ENCODE measurements at places on chromosomes 12 and 14. TPM values are rescaled to one million over a fixed set of nuclear protein-coding genes. Genes with fewer than 3 reads are reported as not detected.

DNA sequence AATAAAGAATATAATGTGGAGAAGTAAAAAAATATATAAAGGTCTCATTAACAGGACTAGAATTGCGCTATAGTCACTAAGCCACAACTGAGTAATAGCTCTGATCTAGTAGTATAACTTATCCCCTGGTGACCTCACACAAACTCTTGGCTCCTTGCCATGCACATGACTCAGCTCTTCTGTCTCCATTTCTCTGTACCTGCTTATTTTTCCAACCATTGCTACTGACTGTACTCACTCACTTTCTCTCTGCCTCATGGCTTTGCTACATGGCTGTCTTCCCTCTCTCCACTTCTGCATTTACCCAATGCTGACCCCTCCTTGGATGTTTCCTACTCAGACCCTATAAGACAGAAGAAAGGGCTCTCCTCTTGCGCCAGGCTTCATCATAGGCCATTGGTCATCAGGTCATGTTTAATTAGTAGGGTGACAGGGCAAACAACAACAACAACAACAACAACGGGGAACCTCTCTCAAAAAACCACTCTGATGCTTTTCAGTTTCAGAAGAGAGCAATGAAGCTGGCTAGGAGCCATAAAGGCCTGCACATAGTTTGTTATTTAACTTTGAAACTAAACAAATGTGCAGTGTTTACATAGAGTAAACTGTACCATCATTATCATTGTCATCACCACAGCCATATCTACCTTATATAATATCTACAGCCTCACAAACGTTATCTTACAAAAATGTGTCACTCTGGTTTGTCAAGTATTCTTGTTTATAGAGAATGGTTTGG is 25.6 kb upstream of the KRAS start:
- no peak overlapping the region for H3K27ac ChIP-seq
- peak; percentile 33 for DNase-seq
- peaks cover 15% of the 10 kb centered on the region for H3K4me1 ChIP-seq
- H3K27me3 ChIP-seq: no peaks in the 10 kb centered on the region

GRCh38 chr14:75495399-75495798 is 26.9 kb upstream of the BATF start:
- no peak overlapping the region for H3K4me3 ChIP-seq
- no peaks in the 10 kb centered on the region for H3K36me3 ChIP-seq
- peak overlapping the region; percentile 16 for H3K27ac ChIP-seq
- H3K4me1 ChIP-seq: peaks cover 58% of the 10 kb centered on the region
- no peaks in the 10 kb centered on the region for H3K27me3 ChIP-seq

GRCh38 chr14:64612971-64613666 is 63.4 kb downstream of the PPP1R36 start:
- H3K4me3 ChIP-seq: no peak overlapping the region
- H3K27ac ChIP-seq: no peak overlapping the region
- H3K4me1 ChIP-seq: no peaks in the 10 kb centered on the region
- no peak for DNase-seq
- peaks cover 3% of the 10 kb centered on the region for H3K27me3 ChIP-seq

DNA sequence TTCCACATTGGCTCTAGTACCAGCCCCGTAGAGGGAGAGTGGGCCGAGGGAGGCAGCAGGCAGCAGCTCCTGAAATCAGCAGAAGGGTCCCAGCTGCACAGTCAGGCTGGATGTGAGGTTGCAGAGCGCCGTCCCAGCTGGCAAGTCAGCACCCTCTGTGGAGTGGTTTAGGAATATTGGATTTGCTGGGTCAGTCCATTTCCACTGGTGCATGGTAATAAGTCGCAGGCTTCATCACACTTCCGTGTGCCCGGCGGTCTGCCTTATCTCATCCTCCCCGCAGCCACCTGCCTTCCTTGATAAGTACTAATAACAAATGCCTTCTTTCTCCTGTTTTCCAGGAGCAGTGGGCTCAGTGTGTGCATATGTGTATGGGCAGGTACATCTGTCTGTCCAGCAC is 112.9 kb downstream of the TSPAN9 start:
- H3K27ac ChIP-seq: no peak overlapping the region
- H3K36me3 ChIP-seq: no peaks in the 10 kb centered on the region
- peaks cover 4% of the 10 kb centered on the region for H3K27me3 ChIP-seq
- H3K4me1 ChIP-seq: no peaks in the 10 kb centered on the region
- H3K4me3 ChIP-seq: no peak overlapping the region
- DNase-seq: no peak

GRCh38 chr12:68392376-68392775 is 60.2 kb upstream of the MDM1 start:
- H3K36me3 ChIP-seq: peaks cover 7% of the 10 kb centered on the region
- H3K27me3 ChIP-seq: no peaks in the 10 kb centered on the region
- no peak overlapping the region for H3K4me3 ChIP-seq
- no peak overlapping the region for H3K27ac ChIP-seq

DNA sequence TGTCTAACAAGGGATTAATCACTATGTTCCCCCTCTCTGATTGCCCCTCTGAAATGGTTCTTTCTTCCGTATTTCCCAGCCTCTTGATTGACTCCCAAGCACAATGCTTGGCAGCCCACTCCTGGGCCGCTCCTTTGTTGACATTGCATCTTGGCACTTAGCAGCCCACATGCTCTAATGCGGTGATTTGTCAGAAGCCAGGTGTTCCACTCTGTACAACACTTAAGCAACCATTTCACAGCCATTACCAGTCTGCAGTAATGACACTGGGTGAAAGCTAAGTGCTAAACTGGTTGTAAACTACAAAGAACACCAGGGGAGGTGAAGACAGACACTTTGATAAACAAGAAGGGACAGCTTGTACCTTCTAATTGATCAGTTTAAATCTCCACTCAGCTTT is 353.5 kb downstream of the TMEM132D start:
- H3K36me3 ChIP-seq: no peaks in the 10 kb centered on the region
- no peak overlapping the region for H3K27ac ChIP-seq

DNA sequence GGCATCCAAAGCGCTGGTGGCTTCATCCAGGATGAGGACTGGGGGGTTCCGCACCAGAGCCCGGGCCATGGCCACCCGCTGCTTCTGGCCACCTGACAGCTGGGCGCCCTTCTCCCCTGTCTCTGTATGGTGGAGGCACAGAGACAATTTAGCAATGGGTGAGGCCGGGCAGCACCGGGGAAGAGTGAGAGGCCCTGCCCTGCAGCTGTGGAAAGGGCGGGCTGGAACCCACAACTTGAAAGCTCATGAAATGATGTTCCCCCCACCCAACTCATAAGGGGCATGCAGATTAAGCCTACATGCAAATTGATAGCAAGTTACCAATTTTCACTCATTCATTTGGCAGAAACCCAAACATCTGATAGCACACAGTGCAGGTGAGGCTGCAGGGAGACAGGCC is 34.1 kb downstream of the ABCB9 start:
- no peaks in the 10 kb centered on the region for H3K27me3 ChIP-seq
- no peak overlapping the region for H3K4me3 ChIP-seq
- DNase-seq: no peak
- no peaks in the 10 kb centered on the region for H3K4me1 ChIP-seq
- H3K27ac ChIP-seq: no peak overlapping the region
- no peaks in the 10 kb centered on the region for H3K36me3 ChIP-seq

- DNase-seq: no peak
- peaks cover 60% of the 10 kb centered on the region for H3K27me3 ChIP-seq
- H3K4me3 ChIP-seq: peak overlapping the region; percentile 46
- no peaks in the 10 kb centered on the region for H3K36me3 ChIP-seq
Measured at GRCh38 chr14:35534208-35534872, 376 bp downstream of the INSM2 start.

DNA sequence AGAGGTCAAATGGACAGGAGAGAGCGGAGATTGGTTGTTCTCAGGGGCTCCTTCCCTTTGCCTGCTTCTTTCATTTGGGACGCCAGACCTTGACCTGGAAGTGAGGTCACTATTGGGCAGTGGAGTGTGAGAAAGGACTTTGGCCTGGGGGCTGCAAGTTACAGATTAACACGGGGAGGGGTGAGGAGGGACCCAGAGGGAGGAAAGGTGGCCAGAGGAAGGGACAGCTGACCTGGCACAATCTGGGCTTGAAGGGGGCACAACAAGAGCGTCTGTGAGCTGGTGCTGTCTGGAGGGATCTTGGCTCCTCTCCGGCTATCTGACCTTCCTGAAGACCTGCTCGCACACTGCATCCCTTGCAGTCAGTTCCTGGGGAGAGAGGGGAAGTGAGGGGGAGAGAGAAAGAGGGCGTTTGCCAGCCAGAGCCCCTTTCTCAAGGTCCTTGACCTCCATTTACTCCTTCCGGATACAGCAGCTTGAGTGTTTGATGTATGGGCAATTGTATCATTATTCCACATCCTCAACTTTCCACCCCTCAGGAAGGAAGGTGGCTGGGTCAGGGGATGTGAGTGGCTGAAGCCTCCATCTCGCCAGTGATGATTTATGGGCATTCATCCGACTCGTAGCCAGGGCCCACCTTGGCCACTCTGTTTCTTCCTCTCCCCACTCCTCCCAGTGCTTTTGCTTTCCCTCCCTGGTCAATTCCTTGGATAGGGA is 4.7 kb downstream of the RBP5 start:
- H3K27me3 ChIP-seq: no peaks in the 10 kb centered on the region
- H3K4me3 ChIP-seq: no peak overlapping the region
- H3K36me3 ChIP-seq: peaks cover 22% of the 10 kb centered on the region
- H3K4me1 ChIP-seq: peaks cover 8% of the 10 kb centered on the region

GRCh38 chr14:61104358-61104757 is 123.3 kb downstream of the SLC38A6 start:
- H3K36me3 ChIP-seq: peaks cover 28% of the 10 kb centered on the region
- peak overlapping the region; percentile 94 for H3K27ac ChIP-seq
- no peaks in the 10 kb centered on the region for H3K27me3 ChIP-seq
- no peak overlapping the region for H3K4me3 ChIP-seq

DNA sequence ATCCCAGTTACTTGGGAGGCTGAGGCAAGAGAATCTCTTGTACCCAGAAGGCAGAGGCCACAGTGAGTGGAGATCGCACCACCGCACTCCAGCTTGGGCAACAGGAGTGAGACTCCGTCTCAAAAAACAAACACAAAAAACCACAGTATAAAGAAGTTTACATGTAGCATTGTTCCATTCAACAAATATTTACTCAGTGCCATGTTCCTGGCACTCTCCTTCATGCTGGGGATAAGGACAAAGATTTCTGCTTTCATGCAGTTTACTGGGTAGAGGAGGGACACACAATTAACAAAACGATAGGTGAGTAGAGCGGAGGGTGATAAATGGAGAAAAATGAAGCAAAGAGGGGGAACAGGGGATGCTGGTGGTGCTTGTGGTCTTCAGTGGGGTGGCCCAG is 68.2 kb upstream of the OVCH1 start:
- no peak for DNase-seq
- H3K4me3 ChIP-seq: no peak overlapping the region
- peaks cover 4% of the 10 kb centered on the region for H3K27me3 ChIP-seq
- no peak overlapping the region for H3K27ac ChIP-seq
- no peaks in the 10 kb centered on the region for H3K4me1 ChIP-seq
- H3K36me3 ChIP-seq: no peaks in the 10 kb centered on the region

DNA sequence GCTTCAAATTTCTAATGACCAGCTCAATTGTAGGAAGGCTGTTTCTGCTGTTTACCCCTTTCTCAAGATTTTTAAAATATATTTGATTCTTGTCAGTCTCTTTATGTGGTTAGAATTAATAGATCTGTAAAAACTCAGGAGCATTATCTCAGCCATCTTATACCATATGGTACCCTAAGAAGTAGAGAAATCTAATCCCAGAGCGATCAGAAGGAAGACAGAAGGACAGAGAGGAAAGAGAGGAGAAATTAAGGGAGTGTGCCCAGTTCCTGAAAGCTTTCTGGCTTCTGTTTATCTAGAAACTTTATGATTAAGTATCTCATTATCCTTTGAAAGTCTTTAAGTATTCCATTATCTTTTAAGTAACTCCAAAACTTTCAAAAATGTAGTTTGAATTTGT is 152.1 kb upstream of the NAV3 start:
- no peaks in the 10 kb centered on the region for H3K36me3 ChIP-seq
- no peaks in the 10 kb centered on the region for H3K27me3 ChIP-seq
- H3K4me3 ChIP-seq: no peak overlapping the region
- no peaks in the 10 kb centered on the region for H3K4me1 ChIP-seq

DNA sequence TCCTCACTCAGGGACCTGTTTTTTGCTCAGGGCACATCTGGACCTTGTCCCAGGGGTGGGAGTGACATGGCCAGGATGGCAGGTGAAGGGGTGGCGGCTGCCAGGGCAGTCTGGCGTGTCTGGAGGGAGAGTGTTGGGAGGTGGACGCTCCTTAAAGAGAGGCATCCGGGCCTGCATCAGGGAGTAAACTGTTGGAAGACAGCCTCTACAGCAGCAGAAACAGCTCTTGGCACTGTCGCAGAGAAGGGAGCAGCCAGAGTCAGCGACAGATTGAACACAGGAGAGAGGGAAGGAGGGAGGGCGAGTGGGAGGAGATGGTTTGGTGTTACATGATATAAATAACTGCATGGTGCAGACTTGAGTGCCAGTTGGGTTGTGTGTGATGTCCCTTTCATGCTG is 52.8 kb downstream of the IGF1 start:
- H3K4me1 ChIP-seq: no peaks in the 10 kb centered on the region
- no peaks in the 10 kb centered on the region for H3K27me3 ChIP-seq
- DNase-seq: no peak
- H3K27ac ChIP-seq: no peak overlapping the region
- H3K4me3 ChIP-seq: no peak overlapping the region

GRCh38 chr14:51160871-51161270 is 66.0 kb upstream of the TRIM9 start:
- H3K4me1 ChIP-seq: no peaks in the 10 kb centered on the region
- H3K36me3 ChIP-seq: no peaks in the 10 kb centered on the region
- peaks cover 3% of the 10 kb centered on the region for H3K27me3 ChIP-seq
- DNase-seq: no peak

The PAX9 gene
- not detected for total RNA-seq

The PSMB11 gene
- not detected for total RNA-seq

The EDDM3A gene
- not detected for total RNA-seq

The CMTM5 gene
- not detected for total RNA-seq

The PMEL gene
- 0.33 TPM for total RNA-seq

The GARIN6 gene
- not detected for total RNA-seq

The KITLG gene
- not detected for total RNA-seq

The VRTN gene
- not detected for total RNA-seq

The CCDC198 gene
- total RNA-seq: not detected

The SLCO1B3 gene
- total RNA-seq: not detected

The SCNN1A gene
- total RNA-seq: 0.78 TPM

The USP30 gene
- 13.7 TPM for total RNA-seq

The ADGRD1 gene
- total RNA-seq: not detected

The IAPP gene
- not detected for total RNA-seq

The CEP128 gene
- 24.7 TPM for total RNA-seq

The RD3L gene
- total RNA-seq: not detected

The AREL1 gene
- 43.1 TPM for total RNA-seq

The TMPRSS12 gene
- not detected for total RNA-seq

The ASIC1 gene
- total RNA-seq: 0.91 TPM

The AKAP3 gene
- 3.4 TPM for total RNA-seq

Measured in activated CD4-positive, alpha-beta memory T cell treated with anti-CD3 and anti-CD28 coated beads, Interleukin-2, amount 10 ng/mL, durations not matched to agents 7 days and 5 days (primary cell).